ENCODE measurements at places on chromosomes 7 and 10.

- no peak for DNase-seq
- no peak overlapping the region for H3K27ac ChIP-seq
- H3K4me3 ChIP-seq, result no peak overlapping the region
- no peaks in the 10 kb centered on the region for H3K36me3 ChIP-seq
- no peaks in the 10 kb centered on the region for H3K4me1 ChIP-seq
- no peaks in the 10 kb centered on the region for H3K27me3 ChIP-seq
These were observed 470.8 kb downstream of the INHBA start for GRCh38 chr7:41232086-41232485.

DNA sequence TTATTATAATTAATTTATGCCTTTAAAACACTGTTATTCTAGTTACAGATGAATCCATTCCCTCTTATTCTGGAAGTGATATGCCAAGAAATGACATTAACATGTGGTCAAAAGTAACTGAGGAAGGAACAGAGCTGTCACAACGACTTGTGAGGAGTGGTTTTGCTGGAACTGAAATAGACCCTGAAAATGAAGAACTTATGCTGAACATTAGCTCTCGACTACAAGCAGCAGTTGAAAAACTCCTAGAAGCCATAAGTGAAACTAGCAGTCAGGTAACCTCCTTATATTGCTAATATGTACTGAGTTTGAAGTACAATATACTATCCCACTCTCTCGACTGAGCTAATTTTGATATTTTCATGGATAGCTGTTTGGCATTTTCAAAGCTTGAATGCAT lies 81.6 kb downstream of the CYP51A1 start:
- no peak for DNase-seq
- H3K36me3 ChIP-seq, result no peaks in the 10 kb centered on the region
- H3K4me1 ChIP-seq, result no peaks in the 10 kb centered on the region
- H3K4me3 ChIP-seq, result no peak overlapping the region

GRCh38 chr10:5536486-5537081 lies 11.8 kb downstream of the CALML3 start:
- H3K27ac ChIP-seq, result no peak overlapping the region
- no peaks in the 10 kb centered on the region for H3K36me3 ChIP-seq
- no peak overlapping the region for H3K4me3 ChIP-seq
- H3K27me3 ChIP-seq, result no peaks in the 10 kb centered on the region
- DNase-seq, result no peak
- H3K4me1 ChIP-seq, result no peaks in the 10 kb centered on the region

DNA sequence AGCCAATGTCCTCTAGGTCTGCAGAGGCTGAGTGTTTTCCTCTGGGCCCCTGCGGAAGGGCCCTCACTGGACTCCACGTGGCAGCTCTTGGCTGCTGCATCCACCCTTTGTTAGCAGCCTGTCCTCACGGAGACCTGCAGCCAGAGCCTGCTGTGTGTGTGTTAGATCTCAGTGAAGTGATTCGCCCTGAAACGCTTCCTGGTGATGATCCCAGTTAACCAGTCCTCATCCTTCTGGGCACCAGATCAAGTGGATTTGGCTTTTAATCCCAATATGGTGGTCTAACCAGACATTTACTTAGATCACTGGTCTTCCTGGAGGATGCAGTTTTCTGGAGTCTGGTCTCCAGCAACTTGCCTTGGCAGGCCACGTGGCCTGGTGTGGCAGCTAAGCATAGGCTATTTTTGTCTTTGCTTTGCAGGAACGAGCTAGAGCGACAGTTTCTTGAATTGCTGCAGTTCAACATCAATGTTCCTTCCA lies 39.5 kb upstream of the GJD4 start:
- H3K36me3 ChIP-seq, result no peaks in the 10 kb centered on the region
- no peaks in the 10 kb centered on the region for H3K4me1 ChIP-seq
- no peaks in the 10 kb centered on the region for H3K27me3 ChIP-seq
- no peak for DNase-seq

DNA sequence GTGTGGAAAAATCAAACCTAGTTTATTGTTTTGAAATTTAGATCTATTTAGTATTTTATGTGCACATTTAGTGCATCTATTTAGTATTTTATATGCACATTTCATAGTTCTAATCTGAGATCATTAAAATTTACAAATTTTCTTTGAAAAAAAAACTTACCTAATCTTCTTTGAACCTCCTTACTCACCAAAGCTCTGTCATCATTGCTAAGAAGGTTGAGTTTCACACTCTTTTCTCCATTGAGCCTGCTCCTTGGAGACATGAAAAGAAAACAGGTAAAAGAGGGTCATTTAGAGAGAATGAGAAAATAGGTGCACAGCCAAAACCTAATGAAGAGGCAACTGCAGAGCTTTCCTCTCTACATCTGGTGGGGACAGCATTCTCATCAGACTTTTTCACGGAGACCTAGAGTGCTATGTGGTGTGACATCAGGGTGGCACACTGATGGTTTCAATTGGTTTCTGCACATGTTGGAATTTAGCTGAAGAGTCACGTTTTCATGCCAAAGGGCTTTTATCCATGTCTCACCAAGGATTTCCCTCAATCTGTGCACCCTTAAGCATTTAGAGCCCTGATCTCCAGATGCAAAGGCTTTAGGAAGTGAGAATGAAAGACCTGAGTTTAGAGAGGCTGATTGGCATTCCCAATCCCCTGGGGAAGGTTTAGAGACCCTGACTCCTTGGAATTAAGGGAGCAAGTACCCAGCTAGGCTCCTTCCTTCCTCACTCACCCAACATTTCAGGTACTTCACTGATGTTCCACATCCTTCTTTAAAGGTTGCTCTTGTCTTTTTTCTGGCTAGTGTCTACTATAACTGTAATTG lies 89.2 kb upstream of the CAPZA2 start:
- no peak overlapping the region for H3K27ac ChIP-seq
- H3K4me3 ChIP-seq, result no peak overlapping the region
- no peak for DNase-seq
- H3K27me3 ChIP-seq, result no peaks in the 10 kb centered on the region

GRCh38 chr7:3073763-3074458 lies 30.2 kb upstream of the CARD11 start:
- no peaks in the 10 kb centered on the region for H3K4me1 ChIP-seq
- no peak for DNase-seq
- H3K27me3 ChIP-seq, result no peaks in the 10 kb centered on the region
- no peak overlapping the region for H3K27ac ChIP-seq
- H3K4me3 ChIP-seq, result no peak overlapping the region
- H3K36me3 ChIP-seq, result no peaks in the 10 kb centered on the region

- DNase-seq, result no peak
- no peaks in the 10 kb centered on the region for H3K36me3 ChIP-seq
- H3K27ac ChIP-seq, result no peak overlapping the region
- H3K27me3 ChIP-seq, result no peaks in the 10 kb centered on the region
These were observed 32.0 kb downstream of the ICA1 start for GRCh38 chr7:8229927-8230326.

All from uterus (tissue), 4 donors.